Neural crest cell (in vitro differentiated cells): ENCODE measurements at places on chromosomes 16 and 17.

DNA sequence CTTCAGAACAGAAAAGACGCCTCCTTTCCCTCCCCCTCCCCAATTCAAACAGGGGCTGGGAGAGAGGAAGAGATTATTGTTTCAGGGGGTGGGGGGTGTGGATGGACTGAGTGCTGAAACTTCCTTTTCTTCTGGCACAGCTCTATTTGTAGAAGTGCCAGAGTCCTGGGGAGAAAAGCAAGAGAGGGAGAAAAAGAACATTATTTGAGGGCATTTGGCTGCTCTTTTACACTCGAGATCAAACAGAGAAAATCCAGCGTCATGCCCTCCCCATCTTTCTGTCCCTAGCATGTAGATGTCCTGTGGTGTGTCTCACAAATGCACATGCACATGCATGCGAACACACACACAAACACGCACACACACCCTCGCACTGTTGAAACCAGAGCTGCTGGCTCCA lies 13.0 kb downstream of the ARL4D start:
- DNase-seq = no peak

GRCh38 chr16:57289391-57290257 lies 5.2 kb upstream of the PLLP start:
- DNase-seq = no peak

DNA sequence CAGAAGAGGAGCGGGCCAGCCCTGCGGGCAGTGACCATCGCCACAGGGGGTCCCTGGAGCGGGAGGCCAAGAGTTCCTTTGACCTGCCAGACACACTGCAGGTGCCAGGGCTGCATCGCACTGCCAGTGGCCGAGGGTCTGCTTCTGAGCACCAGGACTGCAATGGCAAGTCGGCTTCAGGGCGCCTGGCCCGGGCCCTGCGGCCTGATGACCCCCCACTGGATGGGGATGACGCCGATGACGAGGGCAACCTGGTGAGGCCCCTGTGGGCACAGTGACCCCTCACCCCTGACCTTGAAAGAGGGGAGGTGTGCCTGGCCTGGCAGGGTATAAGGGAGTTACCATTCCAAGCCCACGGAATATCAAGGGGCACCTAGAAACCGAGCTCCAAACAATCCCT lies 35.1 kb upstream of the ABCC3 start:
- DNase-seq = no peak

- no peak for DNase-seq
These were observed 11.5 kb upstream of the DUSP14 start for GRCh38 chr17:37478187-37478586.

DNA sequence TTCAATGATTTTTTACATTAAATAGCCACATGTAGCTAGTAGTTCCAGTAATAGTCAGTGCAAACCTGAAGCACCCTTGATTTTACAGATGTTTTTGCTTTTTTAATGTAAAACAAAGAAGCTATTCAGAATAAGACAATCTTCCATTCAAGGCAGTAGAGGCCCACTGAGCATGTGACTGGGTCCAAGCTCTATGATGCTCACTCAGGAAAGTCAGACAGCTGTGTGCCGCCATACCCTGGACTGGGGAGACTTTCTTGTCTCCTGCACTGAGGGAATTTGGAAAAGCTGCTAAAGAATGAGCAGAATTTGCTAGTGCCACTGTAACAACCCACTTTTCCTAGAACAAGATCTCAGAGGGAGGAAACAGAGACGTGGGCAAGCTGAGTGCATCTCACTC lies 11.5 kb downstream of the CENPN start:
- no peak for DNase-seq

GRCh38 chr17:57636985-57637665 lies 108.0 kb downstream of the CCDC182 start:
- DNase-seq = no peak

GRCh38 chr16:88809068-88809675 lies 2.6 kb downstream of the APRT start:
- no peak for DNase-seq

- no peak for DNase-seq
These were observed 46.0 kb downstream of the TMC5 start for GRCh38 chr16:19463468-19464315.

- no peak for DNase-seq
These were observed 159.1 kb downstream of the WWOX start for GRCh38 chr16:78258375-78259065.

- DNase-seq = peak; percentile 63
These were observed 21.9 kb upstream of the CDH5 start for GRCh38 chr16:66344533-66345145.

GRCh38 chr16:83513008-83513755 lies 294.6 kb upstream of the HSBP1 start:
- no peak for DNase-seq

- DNase-seq = no peak
These were observed 33.3 kb upstream of the ABCA9 start for GRCh38 chr17:69093995-69094394.
